ENCODE measurements at places on chromosomes 12 and 14. TPM values are rescaled to one million over a fixed set of nuclear protein-coding genes. Genes with fewer than 3 reads are reported as not detected.
A peak's percentile ranks its signal among the peaks of the same experiment; 100 is the strongest.

The NPFF gene
- total RNA-seq: not detected

The IL22 gene
- not detected for total RNA-seq

The CAPZA3 gene
- not detected for total RNA-seq

The TSPAN8 gene
- total RNA-seq: not detected

The KCNMB4 gene
- 3.0 TPM for total RNA-seq

The BATF gene
- 14.4 TPM for total RNA-seq

The SOX5 gene
- total RNA-seq: 21.3 TPM

DNA sequence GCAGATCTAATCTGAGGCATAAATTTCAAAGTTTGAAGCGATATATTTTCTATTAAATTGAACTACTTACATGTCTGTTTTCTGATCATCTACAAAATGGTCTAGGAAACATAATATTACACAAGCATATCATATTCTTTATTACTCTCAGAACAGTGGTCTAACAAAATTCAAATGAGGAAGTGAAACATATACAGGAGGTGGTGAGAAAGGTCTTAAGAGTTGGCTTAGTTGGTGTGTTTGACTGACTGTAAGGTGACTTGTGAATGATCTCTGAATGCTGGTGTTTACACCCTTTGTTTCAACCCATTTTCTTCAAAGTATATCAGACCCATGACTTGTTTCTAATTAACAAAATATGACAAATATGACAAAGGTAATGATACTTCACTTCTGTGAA lies 1156.8 kb downstream of the SLC16A7 start:
- no peak for DNase-seq
- H3K27me3 ChIP-seq: no peaks in the 10 kb centered on the region
- no peaks in the 10 kb centered on the region for H3K4me1 ChIP-seq
- no peak overlapping the region for H3K27ac ChIP-seq
- no peak overlapping the region for H3K4me3 ChIP-seq

DNA sequence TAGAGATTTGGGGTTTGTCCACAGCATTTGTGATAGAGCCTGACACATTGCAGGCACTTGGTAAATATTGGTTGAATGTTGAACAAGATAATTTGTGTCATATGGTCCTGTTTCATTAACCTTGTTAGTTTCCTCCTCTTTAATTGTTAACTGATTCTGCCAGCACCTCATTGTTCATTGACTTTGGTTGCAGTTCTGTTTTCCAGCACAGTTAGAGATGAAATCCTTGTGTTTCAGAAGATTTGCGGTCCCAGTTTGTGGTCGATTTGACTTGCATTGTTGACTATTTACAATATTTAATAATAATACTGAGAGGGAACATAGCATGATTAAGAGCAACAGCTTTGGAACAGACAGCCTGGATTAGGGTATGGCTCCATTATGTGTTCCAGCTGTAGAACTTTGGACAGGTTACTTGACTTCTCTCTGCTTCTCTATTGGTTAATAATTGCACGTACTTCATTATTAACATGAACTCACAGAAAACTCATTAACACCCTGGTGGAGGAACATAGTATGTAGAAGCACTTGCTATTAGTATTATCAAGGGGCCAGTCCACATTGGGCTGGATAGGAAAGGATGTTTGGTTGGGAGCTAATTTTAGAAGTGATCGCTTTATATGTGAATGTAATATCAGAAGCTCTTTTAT lies 8.7 kb downstream of the DRAM1 start:
- H3K27ac ChIP-seq: no peak overlapping the region
- no peaks in the 10 kb centered on the region for H3K36me3 ChIP-seq
- no peak for DNase-seq
- no peaks in the 10 kb centered on the region for H3K27me3 ChIP-seq

DNA sequence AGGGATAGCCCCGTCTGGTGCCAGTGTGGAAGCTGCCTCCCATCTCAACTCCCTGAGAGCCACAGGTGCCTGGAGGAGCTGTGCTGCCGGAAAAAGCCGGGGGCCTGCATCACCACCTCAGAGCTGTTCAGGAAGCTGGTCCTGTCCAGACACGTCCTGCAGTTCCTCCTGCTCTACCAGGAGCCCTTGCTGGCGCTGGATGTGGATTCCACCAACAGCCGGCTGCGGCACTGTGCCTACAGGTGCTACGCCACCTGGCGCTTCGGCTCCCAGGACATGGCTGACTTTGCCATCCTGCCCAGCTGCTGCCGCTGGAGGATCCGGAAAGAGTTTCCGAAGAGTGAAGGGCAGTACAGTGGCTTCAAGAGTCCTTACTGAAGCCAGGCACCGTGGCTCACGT lies 25.5 kb upstream of the P2RX4 start:
- no peaks in the 10 kb centered on the region for H3K27me3 ChIP-seq
- H3K36me3 ChIP-seq: peaks cover 44% of the 10 kb centered on the region
- H3K4me3 ChIP-seq: no peak overlapping the region
- no peaks in the 10 kb centered on the region for H3K4me1 ChIP-seq
- no peak overlapping the region for H3K27ac ChIP-seq
- DNase-seq: no peak

DNA sequence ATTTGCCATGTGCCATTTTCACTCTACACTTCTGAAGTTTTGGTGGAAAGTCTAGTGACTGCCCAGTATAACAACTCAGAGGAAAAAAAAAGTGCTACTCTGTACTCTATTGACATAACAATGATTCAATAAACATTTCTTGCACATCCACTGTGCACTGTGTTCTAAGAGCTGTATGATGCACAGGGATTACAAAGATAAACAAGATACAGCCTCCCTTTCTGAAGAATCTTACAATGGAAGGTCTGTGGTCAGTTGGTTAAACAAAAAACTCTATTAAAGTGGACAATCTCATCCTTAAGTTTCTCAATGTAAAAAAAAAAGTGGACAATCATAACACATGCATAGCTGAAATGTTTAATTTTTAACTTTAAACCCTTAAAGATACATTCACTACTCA lies 105.7 kb upstream of the RASSF8 start:
- H3K36me3 ChIP-seq: no peaks in the 10 kb centered on the region
- H3K4me1 ChIP-seq: no peaks in the 10 kb centered on the region
- DNase-seq: no peak
- H3K27ac ChIP-seq: no peak overlapping the region
- no peaks in the 10 kb centered on the region for H3K27me3 ChIP-seq

GRCh38 chr12:25932971-25933370 lies 25.5 kb upstream of the RASSF8 start:
- no peaks in the 10 kb centered on the region for H3K4me1 ChIP-seq
- H3K27ac ChIP-seq: no peak overlapping the region
- no peaks in the 10 kb centered on the region for H3K36me3 ChIP-seq
- H3K27me3 ChIP-seq: no peaks in the 10 kb centered on the region

GRCh38 chr12:64672925-64673409 lies 62.7 kb downstream of the RASSF3 start:
- H3K4me3 ChIP-seq: no peak overlapping the region
- DNase-seq: no peak
- H3K27ac ChIP-seq: peak overlapping the region; percentile 93
- no peaks in the 10 kb centered on the region for H3K27me3 ChIP-seq
